ENCODE measurements at places on chromosomes 1 and 21.
A peak's percentile ranks its signal among the peaks of the same experiment; 100 is the strongest.

DNA sequence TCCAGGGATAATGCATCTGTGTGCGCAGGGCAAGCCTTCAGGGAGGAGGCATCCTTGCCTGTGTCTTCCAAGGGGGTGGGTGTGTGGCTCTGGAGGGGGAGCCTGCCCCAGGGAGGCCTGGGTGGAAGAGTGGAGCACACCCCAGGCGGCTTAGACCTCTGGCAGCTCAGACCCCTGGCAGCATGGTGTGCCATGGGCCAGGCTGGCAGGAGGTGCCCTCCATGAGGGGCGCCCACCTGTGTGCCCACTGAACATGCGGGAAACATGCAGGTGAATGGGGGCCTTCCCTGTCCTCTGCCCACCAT lies 1.1 kb upstream of the PANK4 start:
- ATAC-seq: no peak

DNA sequence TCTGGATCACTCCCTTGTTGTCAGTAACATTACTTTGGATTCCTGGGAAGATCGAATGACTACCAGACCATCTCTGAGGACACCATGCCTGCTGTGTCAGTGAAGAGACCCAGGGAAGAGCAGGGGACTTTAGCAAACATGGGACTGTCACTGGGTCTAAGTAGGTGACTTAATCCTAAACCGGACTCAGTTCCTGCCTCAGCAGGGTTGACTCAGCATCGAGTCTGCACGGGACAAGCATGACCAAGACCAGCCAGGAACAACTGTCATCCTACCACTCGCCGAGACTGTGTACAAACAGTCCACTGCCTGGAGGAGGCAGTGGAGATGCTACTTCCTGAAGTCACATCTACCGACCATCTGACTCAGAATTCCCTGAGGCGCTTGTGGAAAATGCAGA lies 53.2 kb upstream of the RAB4A start:
- peak; percentile 67 for ATAC-seq

GRCh38 chr1:111719674-111720132 lies 19.5 kb downstream of the INKA2 start:
- ATAC-seq: no peak

GRCh38 chr1:49298304-49298703 lies 521.6 kb upstream of the BEND5 start:
- ATAC-seq: no peak

- ATAC-seq: no peak
Observed at GRCh38 chr1:167268347-167268787, 47.7 kb downstream of the POU2F1 start.

DNA sequence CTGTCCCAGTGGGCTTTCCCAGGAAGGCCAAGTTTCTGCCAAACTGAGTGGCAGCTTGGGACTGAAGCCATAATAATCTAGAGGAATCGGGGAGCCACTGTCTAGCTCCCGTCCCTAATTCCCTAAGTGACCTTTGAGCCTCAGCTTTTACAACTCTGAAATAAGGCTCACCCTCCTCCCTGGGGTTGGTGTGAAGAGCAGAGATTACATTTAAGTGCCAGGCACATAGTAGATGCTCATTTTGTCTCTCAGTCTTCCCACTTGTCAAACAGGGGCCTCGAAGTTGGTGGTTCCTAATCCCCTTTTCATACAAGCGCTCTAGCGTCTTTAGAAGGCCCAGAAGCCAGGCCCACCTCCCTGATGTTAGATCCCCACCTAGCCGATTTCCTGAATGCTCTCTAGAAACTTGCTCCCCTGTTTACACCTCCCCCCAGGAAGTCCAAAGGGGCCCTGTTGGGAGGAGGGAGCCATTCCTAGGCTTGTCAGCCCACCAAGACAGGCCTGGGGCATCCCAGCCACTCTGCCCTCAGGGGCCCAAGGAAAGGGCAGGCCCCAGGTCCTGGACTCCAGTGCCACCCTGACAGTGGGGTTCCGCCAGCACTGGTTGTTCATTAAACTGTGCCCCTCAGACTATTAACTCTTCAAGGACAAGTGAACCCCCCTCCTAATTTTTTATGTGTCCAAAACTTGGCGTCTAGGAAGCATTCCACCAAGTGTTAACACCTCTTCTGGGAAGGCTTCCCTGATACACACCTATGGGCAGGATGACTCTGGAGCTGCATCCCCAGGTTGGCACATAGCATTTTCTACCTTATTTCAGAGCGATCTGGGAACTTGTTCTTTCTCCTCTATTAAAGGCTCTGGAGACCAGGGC lies 49.3 kb upstream of the ECE1 start:
- ATAC-seq: no peak

GRCh38 chr1:182863940-182864339 lies 24.8 kb downstream of the DHX9 start:
- ATAC-seq: no peak

DNA sequence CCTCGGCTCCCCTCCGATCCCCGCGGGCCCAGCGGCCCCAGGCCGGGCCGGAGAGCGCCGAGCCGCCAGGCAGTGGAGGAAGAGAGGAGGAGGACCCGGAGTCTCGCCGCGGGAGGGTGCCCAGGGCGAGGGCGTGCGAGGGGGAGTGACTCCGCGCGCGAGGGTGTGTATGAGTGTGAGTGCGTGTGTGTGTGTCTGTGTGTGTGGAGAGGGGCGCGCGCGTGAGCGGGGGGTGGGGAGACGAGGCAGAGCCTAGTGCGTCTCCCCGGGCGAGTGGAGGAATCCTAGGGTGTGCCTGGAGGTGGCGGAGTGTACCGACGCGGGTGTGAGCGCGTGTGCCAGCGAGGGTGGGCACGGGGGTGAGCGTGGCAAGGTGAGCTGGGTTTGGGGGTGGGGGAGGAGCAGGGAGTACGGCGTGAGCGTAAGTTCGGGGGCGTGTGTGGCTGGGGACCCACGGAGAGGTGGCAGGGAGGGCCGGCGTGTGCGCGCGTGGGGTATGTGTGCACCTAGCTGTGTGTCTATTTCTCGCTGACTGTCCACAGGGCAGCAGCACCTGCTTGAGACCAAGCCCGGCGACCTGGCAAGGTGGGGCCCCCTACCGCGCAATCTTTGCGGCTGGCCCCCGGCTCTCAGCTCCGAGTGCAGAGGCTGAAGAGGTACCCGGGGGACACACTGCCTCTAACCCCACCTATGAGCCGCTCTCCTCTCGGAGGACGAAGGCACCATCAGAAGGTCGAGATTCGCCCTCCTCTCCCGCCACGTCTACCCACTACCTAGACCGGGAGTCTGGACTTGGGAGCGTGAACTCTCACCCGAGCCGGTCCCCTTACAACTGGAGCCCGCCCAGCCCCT lies 784 bp upstream of the KCND3 start:
- ATAC-seq: no peak

DNA sequence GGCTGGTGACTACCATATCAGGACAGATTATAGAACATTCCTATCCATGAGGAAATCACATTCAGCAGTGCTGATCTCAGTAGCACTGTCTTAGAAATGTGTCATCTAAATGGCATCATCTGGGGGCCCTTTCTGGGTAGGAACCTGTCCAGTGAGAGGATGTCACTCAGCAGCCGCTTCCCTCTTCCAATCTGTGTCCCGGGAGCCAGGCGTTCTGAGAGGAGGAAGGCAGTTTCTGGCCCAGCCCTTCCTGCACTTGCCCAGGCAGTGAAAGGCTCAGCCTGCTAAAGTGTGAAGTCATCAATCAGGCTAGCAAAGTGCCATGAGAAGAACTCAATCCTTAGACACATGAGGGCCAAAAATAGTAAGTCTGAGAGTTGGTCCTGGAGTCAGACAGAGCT lies 25.6 kb downstream of the RAB4A start:
- no peak for ATAC-seq
